Amniotic epithelial cell (primary cell): ENCODE measurements at places on chromosomes 2 and 18.

DNA sequence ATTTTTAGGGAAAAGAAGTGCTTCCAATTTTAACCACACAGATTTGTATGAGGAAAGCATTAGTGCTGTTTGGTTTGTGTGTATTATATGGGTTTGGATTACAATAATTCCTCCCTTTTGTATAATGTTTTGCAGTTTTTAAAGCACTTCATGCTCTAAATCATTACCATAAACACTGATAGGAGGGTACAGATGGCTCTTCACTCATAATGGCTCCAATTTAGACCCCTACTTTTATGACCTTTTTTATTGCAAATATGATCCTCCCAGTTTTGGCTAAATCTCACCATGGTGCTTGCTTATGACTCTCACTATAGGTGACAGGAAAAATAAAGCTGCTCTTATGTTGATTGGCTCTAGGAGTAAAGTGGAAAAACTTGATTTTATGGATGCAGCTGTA, 23.8 kb upstream of the TMEM17 start:
- no peak for DNase-seq

DNA sequence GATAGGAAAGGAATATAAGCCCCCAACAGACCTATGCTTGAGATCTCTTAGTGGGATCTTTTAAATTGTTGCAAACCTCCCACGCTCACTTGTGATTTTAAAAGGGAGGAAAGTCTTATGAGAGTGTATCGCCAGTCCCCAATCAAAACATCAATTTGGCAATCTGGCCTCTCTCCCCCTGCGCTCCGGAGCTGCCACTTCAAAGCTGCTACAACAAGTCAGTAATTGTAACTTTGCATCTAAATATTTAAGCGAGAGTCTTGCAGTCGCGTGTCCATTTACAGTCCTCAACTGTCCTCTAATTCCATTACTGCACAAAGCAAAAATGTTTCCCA, 8.4 kb downstream of the PAX3 start:
- no peak for DNase-seq

- peak; percentile 14 for DNase-seq
These were observed 60.1 kb upstream of the LAPTM4A start for GRCh38 chr2:20111311-20112131.

DNA sequence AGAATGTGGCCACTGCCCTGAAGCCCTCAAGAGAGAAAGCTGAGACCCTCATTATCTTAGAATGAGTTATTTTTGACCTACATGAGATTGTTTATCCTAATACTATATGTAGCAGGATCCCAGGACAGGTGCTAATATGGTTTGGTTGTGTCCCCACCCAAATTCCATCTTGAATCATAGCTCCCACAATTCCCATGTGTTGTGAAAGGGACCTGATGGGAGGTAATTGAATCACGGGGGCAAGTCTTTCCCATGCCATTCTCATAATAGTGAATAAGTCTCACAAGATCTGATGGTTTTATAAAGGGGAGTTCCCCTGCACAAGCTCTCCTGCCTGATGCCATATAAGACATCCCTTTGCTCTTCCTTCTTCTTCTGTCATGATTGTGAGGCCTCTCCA, 76.8 kb downstream of the CCBE1 start:
- DNase-seq: no peak

DNA sequence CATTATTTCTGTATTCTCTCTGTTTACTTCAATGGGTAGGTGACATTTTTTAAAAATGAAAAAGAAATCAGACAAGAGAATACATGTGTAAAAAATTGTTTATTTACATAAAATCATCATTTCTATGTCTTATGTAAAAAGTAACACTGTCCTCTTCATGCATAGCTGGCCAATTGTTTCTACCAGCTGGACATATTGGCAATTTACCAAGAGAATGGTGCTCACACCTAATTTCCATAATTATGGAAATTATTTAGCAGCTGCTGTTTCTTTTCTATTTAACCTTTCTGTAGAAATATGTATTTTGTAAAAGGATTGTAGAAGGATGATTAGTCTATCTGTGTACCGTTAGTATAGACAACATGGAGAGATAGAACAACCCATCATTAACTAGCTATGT, 791.9 kb downstream of the TRIB2 start:
- DNase-seq: no peak

DNA sequence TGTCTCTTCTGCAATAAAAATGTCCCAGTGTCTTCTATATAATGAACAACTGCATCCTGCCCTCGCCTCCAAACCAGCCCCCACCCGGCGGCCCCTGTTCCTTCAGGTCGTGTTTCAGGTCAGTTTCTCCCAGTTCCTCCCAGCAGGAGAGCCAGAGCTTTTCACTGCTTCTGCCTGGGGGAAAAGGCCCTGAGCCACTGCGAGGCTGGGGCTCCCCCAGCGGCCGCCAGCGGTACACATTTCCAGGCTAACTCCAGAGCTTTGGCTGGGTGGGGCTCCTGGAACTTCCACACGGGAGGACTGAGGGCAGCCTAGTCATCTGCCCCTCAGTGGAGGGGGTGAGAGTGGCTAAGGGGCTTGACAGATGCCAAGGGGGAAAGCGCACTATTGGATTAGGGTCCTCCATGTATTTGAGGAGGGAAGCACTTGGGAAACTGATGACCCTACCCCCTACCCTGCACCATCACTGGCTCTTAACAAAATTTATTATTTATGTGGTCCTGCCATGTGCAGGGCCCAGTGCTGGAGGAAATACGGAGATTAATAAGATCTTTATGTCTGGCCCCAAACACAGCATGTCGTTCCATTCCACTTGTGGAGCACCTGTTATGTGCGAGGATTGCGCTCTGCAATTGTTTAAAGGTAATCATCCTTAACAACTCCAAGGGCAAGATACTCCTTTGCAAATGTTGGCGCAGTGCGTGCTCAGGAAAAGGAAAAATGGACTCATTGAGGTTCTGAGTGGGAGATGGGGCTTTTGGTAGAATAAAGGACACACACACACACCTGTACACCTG, 17.3 kb upstream of the CYS1 start:
- DNase-seq: peak; percentile 38

GRCh38 chr18:9865764-9866490, 19.8 kb upstream of the TXNDC2 start:
- no peak for DNase-seq

- no peak for DNase-seq
These were observed 565.1 kb downstream of the PIK3C3 start for GRCh38 chr18:42520138-42520537.
